Small intestine (tissue), 16 donors: ENCODE measurements at places on chromosomes 16 and 17. TPM values are rescaled to one million over a fixed set of nuclear protein-coding genes. Genes with fewer than 3 reads are reported as not detected.

Gene SRL
- polyA plus RNA-seq: 2.9 TPM

Gene SOST
- not detected for polyA plus RNA-seq

DNA sequence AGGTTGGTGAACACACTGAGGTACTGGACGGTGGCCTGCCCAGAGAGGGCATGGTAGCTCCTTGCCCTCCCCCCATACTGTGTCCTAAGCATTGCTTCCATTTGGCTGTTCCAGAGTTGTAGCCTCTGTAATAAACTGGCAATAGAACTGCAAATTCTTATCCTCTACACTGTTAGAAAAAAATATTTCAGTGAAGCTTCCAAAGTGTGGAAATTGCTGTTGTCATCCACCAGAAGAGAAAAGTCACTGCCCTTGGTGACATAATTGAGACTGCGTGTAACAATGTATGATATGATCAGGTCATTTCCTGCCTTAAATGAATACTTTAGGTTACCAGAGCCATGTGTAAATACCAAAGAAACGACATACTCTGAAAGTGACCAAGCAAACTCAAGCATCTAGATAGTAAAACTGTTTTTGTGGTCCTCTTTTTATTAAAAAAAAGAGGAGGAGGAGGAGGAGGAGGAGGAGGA lies 65.9 kb downstream of the CEP95 start:
- H3K27ac ChIP-seq: no peak overlapping the region
- H3K27me3 ChIP-seq: no peaks in the 10 kb centered on the region
- peak; percentile 7 for DNase-seq
- H3K4me1 ChIP-seq: no peaks in the 10 kb centered on the region

DNA sequence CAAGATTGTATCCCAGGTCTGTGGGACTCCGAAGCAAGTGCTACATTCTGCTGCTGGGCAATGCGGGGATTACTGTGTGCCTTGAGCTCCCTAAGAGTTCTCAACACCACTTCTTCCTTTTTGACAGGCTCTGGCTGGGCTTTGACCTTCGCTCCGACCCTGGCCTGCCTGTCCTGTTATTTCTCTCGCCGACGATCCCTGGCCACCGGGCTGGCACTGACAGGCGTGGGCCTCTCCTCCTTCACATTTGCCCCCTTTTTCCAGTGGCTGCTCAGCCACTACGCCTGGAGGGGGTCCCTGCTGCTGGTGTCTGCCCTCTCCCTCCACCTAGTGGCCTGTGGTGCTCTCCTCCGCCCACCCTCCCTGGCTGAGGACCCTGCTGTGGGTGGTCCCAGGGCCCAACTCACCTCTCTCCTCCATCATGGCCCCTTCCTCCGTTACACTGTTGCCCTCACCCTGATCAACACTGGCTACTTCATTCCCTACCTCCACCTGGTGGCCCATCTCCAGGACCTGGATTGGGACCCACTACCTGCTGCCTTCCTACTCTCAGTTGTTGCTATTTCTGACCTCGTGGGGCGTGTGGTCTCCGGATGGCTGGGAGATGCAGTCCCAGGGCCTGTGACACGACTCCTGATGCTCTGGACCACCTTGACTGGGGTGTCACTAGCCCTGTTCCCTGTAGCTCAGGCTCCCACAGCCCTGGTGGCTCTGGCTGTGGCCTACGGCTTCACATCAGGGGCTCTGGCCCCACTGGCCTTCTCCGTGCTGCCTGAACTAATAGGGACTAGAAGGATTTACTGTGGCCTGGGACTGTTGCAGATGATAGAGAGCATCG lies 2.4 kb downstream of the SLC16A13 start:
- H3K4me1 ChIP-seq: peaks cover 8% of the 10 kb centered on the region
- no peak overlapping the region for H3K4me3 ChIP-seq
- DNase-seq: peak; percentile 67
- H3K36me3 ChIP-seq: no peaks in the 10 kb centered on the region
- H3K27ac ChIP-seq: no peak overlapping the region
- no peaks in the 10 kb centered on the region for H3K27me3 ChIP-seq

DNA sequence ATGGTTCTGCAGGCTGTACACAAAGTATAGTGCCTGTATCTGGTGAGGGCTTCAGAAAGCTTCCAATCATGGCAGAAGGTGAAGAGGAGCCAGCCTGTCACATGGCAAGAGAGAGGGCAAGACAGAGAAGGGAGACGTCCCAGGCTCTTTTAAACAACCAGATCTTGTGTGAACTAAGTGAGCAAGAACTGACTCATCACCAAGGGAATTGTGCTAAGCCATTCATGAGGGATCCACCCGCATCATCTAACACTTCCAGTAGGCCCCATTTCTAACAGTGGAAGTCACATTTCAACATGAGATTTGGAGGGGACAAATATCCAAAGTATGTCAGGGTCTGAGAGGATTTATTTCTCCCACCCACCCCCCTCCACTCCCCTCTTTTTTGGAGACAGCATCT lies 56.2 kb upstream of the ELAC2 start:
- no peaks in the 10 kb centered on the region for H3K27me3 ChIP-seq
- H3K4me3 ChIP-seq: no peak overlapping the region
- no peak for DNase-seq
- no peaks in the 10 kb centered on the region for H3K36me3 ChIP-seq
- H3K4me1 ChIP-seq: no peaks in the 10 kb centered on the region

DNA sequence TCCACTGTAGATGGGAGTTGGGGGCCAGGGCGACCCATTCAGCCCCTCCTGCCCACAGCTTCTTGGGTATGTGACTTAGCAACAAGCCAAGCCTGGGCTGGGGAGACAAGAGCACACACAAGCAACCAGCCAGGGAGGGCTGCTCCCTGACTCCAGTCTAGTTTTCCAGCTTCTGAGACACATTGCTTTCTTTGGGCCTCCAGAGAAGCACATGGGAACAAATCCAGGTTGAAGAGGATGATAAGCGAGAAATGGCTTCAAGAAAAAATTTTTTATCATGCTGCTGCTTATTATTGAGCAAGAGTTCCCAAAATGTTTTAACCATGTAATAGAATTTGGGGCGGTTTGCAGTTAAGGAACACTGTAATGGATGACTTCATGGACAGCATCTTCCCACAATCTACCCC lies 173.7 kb downstream of the SOX9 start:
- H3K4me1 ChIP-seq: no peaks in the 10 kb centered on the region
- no peaks in the 10 kb centered on the region for H3K27me3 ChIP-seq
- no peak for DNase-seq
- no peak overlapping the region for H3K27ac ChIP-seq
- H3K36me3 ChIP-seq: no peaks in the 10 kb centered on the region

DNA sequence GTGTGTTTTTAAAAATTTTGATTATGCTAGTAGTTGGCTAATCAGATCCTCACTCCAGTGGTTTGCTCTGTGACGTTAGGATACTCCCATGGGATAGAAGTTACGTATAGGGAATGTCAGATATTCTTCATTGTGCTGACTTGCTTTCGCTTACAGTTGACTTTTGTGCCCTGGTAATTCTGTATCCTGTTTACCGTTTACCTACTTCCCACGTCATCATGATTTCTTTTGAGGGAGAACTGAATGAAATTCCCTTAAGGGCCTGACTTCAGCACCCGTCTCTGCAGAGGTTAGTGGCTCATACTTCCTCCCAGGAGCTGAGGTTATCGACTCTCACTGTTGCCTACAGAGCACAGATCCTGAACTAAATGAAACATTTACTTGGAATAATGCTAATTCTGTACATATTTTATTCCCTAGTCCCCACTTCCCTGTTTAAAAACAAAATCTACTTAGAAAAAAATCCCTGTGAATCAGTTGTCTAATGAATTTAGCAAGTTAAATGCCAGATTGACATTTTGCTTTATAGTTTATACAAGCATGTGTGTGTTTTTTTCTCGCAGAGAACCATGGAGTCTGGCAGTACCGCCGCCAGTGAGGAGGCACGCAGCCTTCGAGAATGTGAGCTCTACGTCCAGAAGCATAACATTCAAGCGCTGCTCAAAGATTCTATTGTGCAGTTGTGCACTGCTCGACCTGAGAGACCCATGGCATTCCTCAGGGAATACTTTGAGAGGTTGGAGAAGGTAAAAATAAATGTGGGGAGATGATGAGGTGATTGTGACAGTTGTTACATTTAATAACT lies 2.8 kb downstream of the PRKAR1A start:
- no peaks in the 10 kb centered on the region for H3K27me3 ChIP-seq
- H3K4me3 ChIP-seq: no peak overlapping the region
- peaks cover 6% of the 10 kb centered on the region for H3K36me3 ChIP-seq
- peaks cover 3% of the 10 kb centered on the region for H3K4me1 ChIP-seq
- no peak overlapping the region for H3K27ac ChIP-seq

- H3K4me1 ChIP-seq: no peaks in the 10 kb centered on the region
- H3K27ac ChIP-seq: peak overlapping the region; percentile 12
- H3K36me3 ChIP-seq: no peaks in the 10 kb centered on the region
- H3K27me3 ChIP-seq: no peaks in the 10 kb centered on the region
These were observed 53.2 kb downstream of the SMG6 start for GRCh38 chr17:2250140-2251095.
